ENCODE measurements at places on chromosomes 13 and 19. TPM values are rescaled to one million over a fixed set of nuclear protein-coding genes. Genes with fewer than 3 reads are reported as not detected.

KRTDAP gene
- polyA plus RNA-seq, result not detected

NANOS3 gene
- 2.5 TPM for polyA plus RNA-seq

OR7C1 gene
- polyA plus RNA-seq, result not detected

ZNF791 gene
- polyA plus RNA-seq, result 12.1 TPM

ZNF492 gene
- not detected for polyA plus RNA-seq

Measured in aorta (tissue), 5 donors.